ENCODE measurements at places on chromosomes 1 and 21.

DNA sequence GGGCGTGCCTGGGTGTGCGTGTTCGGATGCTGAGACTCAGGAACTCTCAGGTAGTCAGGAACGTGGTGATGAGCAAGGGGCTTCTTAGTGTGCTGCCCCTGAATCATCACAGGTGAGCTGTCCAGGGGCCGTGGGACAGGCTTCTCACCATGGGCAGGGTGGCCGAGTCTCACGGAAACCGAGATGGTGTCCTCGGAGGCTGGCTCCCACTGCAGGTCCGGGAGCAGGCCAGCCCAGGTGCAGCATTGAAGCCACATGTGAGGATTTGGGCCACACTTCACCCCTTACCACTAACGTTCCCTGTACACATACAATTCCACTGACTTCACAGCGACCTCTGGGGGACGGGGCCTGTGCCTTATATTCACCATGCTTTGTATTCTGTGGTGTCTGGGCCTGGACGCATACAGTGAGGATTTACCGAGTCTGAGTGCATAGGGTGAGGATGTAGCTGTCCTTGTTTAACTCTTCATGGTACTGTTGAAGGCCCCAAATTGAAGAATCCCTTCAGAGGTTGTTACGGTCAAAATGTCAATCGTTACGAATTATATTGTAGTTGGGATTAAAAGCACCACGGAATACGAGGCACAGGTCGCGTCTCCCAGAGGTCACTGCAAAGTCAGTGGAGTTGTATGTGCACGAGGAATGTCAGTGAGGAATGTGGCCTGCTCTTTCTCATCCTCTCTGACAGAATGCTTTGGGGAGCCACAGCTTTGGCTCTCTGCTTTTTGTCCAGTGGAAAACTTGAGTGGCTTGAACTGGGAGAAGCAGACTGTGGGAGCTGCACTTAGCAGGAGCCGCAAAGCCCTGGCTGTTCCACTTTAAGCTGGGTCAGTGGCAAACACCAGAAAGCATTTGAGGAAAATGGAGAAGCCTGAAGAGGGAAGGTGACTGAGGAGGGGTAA is 95.3 kb downstream of the MTR start:
- DNase-seq, result no peak

- no peak for DNase-seq
Observed at GRCh38 chr1:62977366-62977765, 193.4 kb downstream of the ATG4C start.

DNA sequence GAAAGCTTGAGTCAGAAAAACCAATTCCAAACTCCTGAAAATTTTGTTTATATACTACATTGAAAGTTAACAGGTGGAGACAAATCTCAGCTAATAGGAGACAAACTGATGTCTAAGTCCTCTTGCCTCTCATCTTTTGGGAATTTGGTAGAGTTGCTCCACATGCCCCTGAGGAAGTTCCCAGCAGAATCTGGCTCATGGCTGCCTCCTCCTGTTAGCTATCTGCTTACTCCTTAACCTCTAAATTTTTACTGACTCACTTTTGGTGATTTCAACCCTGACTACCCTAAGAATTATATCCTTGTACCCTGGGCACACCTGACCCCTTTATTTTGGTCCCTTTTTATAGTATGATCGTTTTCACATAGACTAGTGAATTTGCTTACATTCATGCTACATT is 633.7 kb upstream of the USP24 start:
- DNase-seq, result no peak

DNA sequence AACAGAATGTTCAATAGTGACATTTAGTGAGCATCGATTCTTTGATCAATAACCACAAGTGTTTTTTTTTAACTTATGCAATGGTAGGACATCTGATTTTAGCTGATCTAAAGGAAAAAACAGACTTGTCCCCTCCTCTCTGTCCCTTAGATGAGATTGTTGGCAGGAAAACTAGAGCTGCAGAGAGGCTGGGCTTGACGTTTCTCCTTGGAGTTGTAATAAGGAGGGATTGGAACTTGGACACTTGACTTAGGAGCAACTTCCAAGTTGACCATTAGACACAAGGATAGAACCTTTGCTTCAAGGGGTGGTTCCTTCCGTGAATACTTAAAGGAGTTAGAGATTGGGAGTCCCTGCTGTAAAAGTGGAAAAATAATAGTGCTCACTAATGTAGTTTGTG is 49.9 kb downstream of the KAZN start:
- DNase-seq, result no peak

DNA sequence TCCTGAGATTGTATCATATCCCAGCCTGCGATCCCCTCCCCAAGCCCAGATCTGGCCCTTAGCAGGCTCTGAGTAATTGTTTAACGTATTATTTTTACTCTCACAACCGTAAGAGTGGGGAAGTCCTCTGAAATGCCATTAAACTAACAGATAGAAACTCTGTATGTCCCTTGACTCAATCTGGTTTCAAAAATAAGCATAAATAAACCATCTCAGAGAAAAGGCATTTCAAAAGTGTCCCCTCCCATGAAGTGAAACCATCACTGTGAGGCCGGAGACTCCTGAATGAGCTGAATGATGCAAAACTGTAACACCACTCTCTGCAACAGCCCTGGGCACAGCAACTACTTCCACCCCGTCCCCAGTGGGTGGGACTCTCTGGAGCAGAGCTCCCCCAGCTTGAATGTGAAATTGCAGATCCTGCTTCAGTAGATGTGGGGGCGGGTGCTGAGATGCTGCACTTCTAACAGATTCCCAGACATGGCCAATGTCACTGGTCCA is 104.1 kb downstream of the SYF2 start:
- DNase-seq, result no peak

- no peak for DNase-seq
Observed at GRCh38 chr1:112716133-112716720, 1.1 kb upstream of the PPM1J start.

- DNase-seq, result no peak
Observed at GRCh38 chr1:51734896-51735745, 118.2 kb downstream of the OSBPL9 start.

DNA sequence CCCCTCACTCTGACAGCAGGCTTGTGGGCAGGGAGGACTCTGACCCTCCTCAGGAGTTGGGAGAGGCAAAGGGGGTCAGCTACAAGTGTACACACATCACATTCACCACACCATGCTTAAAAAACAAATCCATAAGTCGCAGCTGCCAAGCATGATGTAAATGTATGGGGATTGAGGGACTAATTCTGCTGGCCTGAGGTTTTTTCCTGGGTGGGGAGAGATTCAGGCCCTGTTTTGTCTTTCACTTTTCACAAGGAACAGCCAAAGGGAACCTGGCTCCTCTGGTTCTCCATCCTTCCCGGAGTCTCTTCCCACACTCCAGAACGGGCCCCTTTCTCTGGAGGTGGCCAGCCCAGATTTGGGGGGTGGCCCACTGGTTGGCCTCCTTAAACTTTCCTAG is 1.3 kb upstream of the MTARC2 start:
- no peak for DNase-seq

DNA sequence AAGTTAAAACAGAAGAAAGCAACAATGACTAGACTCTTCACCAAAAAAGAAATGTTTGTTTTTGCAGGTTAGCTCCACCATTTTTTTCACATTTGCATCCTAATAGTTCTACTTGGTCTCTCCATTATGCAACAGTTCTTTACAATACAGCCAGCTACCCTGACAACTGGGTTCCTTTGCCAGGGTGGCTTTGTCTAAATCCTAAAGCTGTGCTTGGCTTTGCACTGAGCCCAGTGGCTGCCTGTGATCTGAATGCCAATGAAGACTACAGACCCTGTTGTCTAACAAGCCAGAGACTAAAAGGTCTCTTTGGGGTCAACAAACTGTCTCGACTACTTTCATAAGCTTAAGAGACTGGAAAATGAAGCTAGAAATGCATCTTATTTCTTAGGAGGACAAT is 112.0 kb downstream of the AKT3 start:
- DNase-seq, result no peak

DNA sequence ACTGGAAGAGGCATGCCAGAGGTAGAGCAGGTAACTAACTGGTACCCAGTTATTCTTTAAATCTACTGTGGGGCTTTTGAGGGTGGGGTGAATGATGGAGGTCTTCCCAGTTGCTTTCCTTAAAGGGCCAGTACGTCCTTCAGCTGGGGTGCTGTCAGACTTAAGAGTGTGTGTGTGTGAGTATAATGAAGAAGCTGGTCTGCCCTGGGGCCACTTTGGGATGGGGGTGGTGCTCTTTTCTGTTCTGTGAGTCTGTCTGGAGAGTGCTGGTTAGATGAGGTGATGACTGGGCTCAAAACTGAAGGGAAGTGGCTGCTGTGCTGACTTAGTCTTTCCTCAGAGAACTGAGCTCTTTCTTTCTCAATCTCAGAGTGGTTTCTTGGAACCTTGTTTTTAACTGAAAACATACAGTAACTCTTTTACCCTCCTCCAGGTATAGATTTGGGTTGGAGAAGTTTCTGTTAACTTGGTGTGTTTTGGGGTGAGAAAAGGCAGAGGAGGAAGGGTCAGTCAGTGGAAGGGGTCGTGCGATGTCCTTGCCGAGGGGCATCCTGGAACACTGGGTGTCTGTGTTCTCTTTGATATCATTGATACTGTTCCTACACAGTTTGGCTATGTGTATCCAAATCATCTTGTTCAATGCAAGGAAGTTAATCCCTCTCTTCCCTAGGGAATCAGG is 746 bp downstream of the MACF1 start:
- peak; percentile 57 for DNase-seq

DNA sequence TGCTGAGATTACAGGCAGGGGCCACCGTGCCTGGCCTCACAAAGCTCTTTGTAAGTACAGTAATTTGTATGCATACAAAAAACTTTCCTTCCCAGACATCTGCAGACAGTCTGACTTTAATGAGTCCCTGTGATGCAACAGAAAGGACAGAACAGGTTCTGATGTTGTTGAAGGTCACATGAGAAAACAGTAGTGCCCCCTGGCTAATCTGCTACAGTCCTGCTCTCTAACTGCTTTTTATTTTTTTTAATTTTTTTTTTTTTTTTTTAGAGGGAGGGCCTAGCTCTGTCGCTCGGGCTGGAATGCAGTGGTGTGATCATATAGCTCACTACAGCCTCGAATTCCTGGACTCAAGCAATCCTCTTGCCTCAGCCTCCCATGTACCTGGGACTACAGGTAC is 36.7 kb downstream of the ACBD3 start:
- DNase-seq, result no peak

DNA sequence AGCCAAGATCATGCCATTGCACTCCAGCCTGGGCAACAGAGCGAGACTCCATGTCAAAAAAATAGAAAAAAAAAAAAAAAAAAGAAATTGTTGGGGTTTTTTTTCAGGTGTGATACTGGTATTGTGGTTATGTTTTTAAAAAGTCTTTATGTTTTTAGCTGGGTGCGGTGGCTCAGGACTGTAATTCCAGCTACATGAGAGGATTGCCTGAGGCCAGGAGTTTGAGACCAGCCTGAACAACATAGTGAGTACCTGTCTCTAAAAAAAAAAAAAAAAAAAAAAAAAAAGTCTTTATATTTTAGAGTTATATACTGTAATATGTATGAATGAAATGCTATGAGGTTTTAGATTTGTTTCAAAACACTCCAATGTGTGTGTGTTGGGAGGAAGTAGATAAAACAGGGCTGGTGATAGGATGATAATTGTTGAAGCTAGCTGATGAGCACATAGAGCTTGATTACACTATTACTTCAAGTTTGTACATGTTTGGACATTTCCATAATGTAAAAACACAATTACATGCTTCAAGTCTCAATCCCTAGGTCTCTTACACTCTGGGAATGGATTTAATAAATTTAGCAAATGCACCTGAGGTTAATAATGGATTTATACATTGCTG is 30.2 kb upstream of the ATP5PO start:
- no peak for DNase-seq

DNA sequence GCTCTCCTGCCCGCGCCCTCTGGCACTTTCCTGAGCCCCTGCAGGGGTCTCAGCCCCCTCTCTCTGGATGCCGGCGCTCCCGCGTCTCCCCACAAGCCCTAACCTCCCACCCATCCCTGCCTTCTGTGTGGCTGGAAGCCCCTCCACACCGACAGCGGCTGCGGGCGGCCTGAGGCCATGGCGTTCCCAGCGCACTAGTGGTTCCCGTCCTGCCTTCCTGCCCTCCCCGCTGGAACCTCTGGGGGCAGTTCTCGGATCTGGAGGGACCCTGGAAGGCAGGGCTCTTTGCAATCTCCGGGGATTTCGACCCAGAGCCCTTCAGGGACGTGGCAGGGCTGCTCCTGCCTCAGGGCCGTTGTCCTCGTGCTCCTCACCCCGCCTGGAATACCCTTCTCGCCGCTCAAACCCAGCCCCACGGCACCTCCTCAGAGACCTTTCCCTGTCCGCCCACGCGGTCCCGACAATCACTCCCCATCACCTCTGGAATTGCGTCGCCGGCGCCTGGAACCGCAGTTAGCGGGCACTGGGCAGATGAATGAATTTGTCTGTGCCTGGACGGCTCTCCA is 493 bp upstream of the ESPN start:
- no peak for DNase-seq

- no peak for DNase-seq
Observed at GRCh38 chr1:176998183-176998795, 166.2 kb downstream of the ASTN1 start.

DNA sequence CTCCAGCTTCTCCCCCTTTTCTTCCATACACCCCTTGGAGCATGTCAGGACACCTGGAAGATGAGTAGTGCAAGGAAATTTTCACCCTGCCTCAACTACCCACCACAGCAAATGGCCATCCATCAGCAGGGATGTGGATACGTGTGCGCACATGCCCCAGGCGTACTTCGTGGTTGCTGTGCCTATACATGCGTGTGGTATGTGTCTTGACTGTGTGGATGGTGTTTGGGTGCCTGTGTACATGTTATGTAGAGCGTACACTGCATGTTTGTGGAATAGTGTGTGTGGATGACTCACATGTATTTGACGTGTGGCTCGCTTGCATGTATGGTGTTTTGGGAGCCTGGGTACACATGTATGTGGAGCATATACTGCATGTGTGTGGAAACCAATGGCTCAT is 158.5 kb downstream of the RRAGC start:
- DNase-seq, result no peak

DNA sequence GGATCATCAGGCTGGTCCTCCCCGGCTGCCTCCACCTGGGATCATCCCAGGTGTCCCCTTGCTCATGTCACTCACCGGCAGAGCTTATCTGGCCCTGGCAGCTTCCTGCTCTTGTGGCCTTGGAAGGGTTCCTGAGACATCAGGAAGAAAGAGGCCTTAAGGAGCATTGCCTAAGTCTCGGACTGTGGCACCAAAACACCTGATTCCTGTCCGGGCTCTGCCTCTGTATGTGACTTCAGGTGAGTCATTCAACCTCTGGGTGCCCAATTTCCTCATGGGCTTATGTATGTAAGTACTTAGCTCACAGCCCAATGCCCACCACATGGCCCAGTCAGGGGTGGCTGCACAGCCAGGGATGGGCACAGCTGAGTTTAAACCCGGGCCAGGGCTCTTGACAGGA is 255.9 kb upstream of the VAMP3 start:
- DNase-seq, result no peak

DNA sequence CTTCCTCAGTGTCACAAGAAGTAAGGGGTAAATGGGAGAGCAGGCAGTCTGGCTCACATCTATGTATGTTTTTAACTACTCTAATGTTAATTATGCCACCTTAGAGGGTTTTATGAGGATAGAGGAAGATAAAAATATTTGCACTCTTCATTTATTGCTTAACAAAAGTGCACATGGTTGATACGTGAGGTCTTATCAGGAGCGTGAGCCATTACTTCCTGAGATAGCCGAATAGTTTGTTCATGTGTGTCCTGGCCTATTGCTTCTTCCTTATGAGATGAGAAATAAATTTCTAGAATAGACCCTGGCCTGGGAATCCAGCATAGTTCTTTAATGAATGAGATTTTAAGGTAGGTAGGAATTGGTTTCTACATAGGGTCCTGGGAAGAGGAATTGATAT is 471.1 kb upstream of the B3GALT2 start:
- no peak for DNase-seq

GRCh38 chr1:12636098-12636950 is 7.6 kb upstream of the AADACL4 start:
- no peak for DNase-seq
